Progenitor cell of endocrine pancreas (in vitro differentiated cells): ENCODE measurements at places on chromosomes 5 and 9.

GRCh38 chr5:142698447-142699183 is 12.7 kb upstream of the FGF1 start:
- DNase-seq: no peak

DNA sequence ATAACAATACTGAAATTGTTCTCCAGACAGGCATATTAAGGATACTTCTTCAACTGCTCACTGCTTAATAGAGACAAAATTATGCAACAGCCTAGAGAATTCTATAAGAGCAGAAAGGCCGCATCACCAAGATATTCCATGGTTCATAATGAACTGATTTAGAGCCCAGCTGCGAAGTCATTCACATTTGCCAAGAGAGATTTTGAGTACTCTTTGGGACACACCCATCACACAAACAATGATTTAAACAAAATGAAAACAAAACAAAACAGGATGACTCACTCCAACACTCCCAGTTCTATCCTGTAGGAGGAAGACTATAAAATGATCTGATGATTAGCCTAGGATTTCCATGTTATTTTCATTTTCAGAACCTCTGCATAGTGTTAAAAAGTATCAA is 145.7 kb upstream of the GNA14 start:
- DNase-seq: no peak

DNA sequence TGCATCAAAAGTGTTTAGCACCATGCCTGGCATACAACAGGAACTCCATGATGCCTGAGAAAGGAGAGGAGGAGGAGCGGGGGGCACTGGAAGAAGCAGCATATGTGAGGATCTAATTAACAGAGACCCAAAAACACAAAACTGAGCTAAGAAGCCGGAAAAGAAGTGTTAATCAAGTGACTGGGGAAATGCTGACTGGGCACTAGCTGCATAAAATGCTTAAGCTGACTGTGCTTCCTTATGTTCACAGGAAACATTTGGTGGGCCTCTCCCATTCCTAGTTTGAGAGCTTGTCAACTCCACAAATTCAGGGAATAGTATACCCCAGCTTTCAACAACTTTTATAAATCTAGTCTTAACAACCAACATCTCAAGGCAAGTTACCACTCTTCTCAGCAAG is 26.6 kb downstream of the DEPDC1B start:
- DNase-seq: no peak

DNA sequence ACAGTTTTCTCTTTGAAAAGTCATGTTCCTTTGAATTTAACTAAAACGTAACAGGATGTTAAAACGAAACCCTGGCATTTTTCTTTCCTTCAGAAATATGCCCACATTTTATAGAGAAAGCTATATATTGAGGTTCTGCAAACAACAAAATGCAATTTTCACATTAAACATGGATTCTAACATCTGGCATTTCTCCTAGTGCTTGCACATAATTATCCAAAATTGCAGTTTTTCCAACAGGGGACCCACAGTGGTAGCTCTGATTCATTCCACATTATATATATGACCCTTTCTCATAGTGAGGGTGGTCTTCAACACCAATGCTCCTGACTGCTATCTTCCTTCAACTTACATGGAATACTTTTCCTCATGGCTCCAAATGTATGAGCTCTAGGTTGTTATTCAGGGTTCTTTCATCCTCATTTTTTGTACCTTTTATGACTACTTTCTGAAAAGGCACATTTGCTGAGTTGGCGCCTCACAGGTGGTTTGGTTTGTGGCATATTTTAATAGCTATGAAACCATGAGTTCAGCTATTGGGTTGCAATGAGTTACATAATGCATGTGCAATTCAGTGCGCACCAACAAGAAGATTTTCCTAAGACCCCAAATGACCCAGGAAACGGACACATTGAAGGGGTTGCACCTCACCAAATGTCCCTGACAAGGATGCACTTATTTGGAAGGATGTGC is 551.7 kb downstream of the RAB3C start:
- no peak for DNase-seq

- DNase-seq: no peak
Measured at GRCh38 chr9:7146582-7146981, 388.8 kb downstream of the KDM4C start.
